Stimulated activated CD8-positive, alpha-beta memory T cell treated with anti-CD3 and anti-CD28 coated beads, Interleukin-2, amount 100 ng/mL, for 1 hour (primary cell): ENCODE measurements at places on chromosomes 6 and 20.

GRCh38 chr6:111291336-111292259 is 191.4 kb downstream of the REV3L start:
- DNase-seq: no peak

- DNase-seq: no peak
Measured at GRCh38 chr6:13614126-13614925, 809 bp upstream of the NOL7 start.

- no peak for DNase-seq
Measured at GRCh38 chr6:116396441-116396840, 25.7 kb downstream of the DSE start.

- DNase-seq: no peak
Measured at GRCh38 chr6:42404484-42404883, 47.2 kb downstream of the TRERF1 start.

DNA sequence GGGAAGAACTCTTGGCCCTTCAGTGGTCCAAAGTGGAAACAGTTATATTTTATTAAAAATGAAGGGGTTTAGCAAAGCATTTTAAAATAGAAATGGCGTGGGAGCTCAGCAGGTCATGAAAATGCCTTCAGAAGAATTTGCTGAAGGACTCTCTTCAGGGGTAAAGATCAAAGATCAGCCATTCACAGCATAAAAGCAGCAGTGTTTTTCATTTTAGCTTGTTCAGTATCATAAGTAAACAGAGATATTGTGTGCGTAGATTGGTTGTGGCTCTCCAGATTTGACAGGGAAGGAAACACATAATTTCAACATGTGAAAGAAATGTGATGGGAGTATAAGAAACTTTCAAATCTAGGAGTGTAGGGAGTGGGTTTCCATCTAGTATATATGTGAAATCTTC is 519.2 kb upstream of the MAP3K7 start:
- no peak for DNase-seq

GRCh38 chr6:80341330-80341729 is 234.9 kb downstream of the BCKDHB start:
- no peak for DNase-seq

DNA sequence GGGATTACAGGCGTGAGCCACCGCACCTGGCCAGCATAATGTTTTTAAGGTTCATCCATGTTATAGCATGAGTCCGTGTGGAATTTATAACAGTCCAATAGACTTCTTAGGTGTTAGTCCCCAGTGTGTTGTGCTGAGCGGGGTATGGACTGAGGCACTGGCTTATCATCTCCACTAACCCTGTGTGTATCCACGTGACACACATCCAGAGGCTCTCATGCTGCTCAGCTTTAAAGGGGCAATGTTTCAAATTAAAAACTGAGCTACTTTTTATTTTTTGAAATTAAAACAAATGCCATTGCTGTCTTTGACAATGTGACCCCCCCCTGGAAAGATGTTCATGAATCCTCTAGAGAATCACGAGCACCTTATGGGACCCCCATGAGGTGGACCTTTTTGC is 54.3 kb upstream of the TRERF1 start:
- no peak for DNase-seq

GRCh38 chr6:83055366-83055964 is 10.2 kb downstream of the UBE3D start:
- DNase-seq: no peak

DNA sequence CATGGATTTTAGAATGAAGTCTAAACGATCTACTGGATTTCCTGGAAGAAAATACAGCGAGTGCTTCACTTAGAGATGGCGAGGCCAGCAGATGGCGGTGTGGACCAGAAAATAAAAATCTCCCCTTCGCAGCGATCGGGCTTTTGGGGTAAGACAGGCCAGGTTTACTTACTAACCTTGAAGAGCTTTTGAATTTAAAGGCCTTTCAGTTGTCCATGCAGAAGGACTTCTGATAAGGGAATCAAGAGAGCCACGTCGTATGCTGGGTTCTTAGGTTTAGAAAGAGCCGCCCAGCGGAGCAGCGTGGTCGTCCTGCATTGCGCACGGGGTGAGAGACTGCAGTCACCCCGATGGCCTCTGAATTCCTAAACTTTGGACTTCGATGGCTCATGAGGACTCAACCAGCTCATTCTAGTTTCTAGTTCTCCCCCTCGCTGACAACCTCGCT is 125.2 kb upstream of the RALGAPA2 start:
- no peak for DNase-seq

DNA sequence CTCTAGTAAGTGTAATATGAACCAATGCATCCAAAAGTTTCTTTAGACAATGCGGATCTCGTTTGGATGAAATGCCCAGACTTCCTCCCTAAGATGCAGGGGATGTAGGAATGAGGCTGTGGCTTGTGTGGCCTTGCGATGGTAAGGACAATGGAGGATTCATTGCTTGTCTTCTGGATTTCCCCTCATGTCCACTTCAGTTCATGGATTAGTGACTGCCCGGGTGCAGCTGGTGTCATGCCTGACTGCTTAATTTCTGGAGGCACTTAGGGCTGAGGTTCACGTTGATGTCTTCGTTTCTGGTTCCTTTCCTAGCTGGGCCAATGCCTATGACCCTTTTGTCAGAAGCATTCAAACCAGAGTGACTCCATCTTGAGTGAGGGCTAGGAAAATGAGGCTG is 93.8 kb downstream of the SCP2D1 start:
- no peak for DNase-seq

DNA sequence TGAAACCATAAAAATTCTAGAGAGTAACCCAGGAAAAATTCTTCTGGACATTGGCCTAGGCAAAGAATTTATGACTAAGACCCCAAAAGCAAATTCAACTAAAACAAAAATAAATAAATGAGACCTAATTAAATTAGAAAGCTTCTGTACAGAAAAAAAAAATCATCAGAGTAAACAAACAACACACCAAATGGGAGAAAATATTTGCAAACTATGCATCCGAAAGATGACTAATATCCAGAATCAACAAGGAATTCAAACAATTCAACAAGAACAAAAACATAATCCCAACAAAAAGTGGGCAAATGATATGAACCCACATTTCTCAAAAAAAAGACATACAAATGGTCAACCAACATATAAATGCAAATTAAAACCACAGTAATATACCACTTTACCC is 242.6 kb upstream of the CDYL start:
- no peak for DNase-seq

GRCh38 chr6:41651246-41651961 is 13.1 kb downstream of the MDFI start:
- no peak for DNase-seq

GRCh38 chr20:14956026-14956425 is 618.6 kb upstream of the FLRT3 start:
- DNase-seq: no peak

DNA sequence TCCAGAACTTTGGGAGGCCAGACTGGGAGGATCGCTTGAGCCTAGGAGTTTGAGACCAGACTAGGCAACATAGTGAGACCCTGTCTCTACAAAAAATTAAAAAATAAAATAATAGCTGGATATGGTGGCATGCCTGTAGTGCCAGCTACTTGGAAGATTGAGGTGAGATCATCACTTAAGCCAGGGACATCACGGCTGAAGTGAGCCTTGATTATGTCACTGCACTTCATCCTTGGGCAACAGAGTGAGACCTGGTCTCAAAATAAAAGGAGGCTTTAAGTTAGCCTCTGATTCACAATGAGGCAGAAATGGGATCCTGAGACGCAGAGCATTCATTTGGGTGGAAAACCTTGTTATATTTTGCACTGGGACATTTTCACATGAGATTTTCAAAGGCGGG is 57.0 kb downstream of the TULP4 start:
- DNase-seq: no peak
